DMS 273 treated with DMSO at 0.1 percent for 48 hours (cell line): ENCODE measurements at places on chromosomes 12 and 14.

- DNase-seq = no peak
Measured at GRCh38 chr14:103890821-103891666, 37.2 kb upstream of the TDRD9 start.

- no peak for DNase-seq
Measured at GRCh38 chr12:94948232-94948810, 55.2 kb downstream of the NDUFA12 start.

DNA sequence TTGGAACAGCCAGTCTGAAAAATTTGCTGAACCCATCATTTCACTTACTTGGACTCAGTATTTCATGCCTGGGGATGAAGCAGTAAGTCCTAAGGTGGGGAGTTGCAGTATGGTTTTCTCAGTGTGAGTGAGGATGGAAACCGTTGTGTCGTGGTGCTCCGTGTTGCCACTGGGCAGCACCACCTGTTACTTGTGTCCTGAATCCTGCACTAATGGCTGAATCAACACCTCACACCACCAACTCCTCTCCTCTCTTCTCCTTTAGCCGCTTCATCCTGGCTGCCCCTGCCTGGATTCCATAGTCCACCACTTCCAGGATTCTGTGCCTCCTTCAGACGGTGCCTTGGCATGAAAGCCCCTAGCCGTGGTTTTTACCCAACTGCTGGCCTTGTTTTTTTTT, 3.0 kb upstream of the EP400 start:
- DNase-seq = no peak

DNA sequence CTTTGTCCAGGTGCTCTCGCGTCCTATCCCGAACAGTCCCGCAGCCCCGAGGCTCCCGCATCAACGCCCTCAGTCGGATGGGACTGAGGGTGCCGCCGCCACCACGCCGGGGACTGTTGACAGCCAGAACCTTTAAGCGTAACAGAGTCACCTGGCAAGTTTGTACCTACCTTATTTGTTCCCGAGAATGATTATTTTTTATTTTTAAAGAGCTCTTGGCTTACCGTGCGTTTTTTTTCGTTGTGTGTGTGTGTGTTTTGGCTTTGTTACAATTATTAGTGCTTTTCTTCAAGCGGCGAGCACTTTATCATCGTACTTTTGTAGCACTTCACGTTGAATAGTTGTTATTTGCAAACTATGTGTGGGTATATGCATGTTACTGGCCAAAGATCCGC, 463 bp downstream of the COA8 start:
- DNase-seq = no peak

DNA sequence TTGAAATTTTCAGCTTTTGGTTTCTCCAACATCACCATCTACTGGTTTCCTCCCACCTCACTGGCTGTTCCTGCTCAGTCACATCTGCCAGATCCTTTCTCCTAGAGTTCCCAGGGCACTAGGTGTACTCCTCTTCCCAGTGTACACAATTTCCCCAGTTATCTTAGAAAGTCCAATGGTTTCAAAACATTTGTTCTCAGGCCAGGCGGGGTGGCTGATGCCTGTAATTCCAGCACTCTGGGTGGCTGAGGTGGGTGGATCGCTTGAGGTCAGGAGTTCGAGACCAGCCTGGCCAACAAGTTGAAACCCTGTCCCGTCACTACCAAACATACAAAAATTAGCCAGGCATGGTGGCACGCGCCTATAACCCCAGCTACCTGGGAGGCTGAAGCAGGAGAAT, 60.7 kb downstream of the SPPL3 start:
- no peak for DNase-seq

DNA sequence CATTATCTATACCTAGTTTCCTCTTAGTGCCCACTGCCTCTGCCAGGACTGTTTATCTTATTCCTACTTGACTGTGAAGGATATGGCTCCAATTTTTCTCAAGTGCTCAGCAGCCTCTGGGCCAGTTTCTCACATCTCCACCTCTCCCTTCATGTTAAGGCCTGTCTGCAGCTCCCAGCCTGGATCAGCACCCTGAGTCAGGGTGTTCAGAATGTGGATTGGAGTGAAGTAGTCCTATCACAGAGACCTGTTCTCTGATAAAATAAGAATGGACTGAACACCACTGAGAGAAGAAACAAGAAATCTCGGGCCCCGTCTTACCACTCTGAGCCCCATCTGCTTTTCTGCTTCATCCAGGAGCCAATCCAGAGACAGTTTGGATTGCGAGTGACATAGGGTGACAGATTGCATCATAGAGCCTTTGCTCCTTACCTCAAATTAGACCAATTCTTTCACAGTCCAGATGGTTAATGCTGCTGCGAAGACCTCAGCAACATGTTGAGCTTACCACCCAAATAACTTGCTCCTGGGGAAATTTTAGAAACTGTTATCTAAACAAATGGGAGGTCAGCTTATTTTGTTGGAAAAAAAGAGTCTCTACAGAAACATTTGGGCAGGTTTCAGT, 473.1 kb downstream of the PDZRN4 start:
- DNase-seq = peak; percentile 42

DNA sequence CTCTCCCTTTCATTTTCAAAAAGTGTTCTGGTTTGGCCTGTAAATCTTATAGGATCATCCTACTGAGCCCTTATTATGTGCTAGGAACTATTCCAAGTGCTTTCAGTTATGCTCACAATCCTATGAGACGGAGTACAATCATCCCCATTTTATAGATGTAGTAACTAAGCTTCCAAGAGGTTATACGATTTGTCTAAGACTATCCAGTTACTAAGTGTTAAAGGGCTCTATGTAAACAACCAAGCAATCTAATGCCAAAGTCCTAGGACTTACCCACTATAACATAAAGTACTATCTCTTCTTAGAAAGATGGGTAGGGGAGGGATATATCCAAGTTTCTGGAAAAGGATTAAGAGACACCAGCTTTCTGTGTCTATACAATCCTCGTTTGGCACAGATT, 6.7 kb downstream of the CFL2 start:
- no peak for DNase-seq

GRCh38 chr12:49098035-49098451, 3.4 kb upstream of the DHH start:
- DNase-seq = no peak

GRCh38 chr14:32421781-32422180, 92.7 kb downstream of the AKAP6 start:
- DNase-seq = no peak

GRCh38 chr12:11829764-11830194, 180.3 kb downstream of the ETV6 start:
- no peak for DNase-seq

DNA sequence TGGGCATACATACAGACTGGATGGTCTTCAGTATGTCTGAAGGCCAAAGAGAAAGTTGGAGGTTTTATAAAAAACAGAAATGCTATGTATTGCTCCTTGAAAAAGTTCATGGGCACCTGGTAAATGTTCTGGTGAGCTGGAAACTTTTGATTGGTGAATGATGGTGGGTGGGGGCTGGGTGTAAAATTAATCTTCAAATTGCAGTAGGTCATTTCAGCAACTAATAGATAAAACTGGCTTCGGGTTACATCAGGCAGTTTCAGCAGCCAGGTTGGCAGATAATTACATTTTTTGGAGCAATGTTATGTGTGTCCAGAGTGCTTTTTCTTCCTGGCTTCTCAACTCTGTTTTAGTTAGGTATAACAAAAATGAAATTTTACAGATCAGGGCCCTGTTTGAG, 35.3 kb downstream of the SDR9C7 start:
- no peak for DNase-seq

DNA sequence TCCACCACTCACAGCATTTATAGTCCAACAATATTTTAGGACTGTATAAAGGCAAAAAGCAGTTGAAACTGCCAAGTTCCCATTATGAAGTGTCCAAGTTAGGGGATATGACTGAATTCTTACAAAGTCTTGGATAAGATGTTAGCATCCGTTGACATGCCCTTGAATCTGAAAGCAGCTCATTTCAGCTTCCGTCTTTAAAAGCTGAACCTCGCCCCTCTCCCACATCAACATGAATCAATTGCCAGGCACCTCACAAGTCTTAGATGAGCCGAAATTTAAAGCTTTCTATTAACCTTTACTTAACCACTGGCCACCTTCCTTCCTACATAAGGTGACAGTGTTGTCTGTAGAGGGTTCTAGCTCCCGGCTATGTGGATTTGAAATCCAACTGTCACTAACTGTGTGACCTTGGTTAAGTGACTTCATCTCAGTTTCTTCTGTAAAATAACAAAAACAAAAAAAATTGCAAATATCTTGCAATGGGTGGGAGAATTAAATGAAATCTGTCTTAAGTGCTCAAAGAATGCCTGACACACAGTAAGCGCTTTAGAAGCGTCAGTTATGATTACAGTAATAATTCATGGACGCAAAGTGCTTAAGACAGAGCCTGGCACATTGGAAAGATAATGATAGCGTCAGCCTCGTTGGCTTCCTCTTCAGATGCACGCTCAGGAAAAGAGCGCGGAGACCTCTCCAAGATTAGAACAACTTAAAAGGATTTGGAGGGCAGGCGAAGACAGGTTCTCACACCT, 1.2 kb downstream of the PPP1CC start:
- no peak for DNase-seq

GRCh38 chr12:106113824-106114446, 24.8 kb downstream of the NUAK1 start:
- no peak for DNase-seq

GRCh38 chr14:32003585-32003984, 73.5 kb upstream of the ARHGAP5 start:
- DNase-seq = no peak

- no peak for DNase-seq
Measured at GRCh38 chr12:32921397-32921796, 24.8 kb upstream of the PKP2 start.

DNA sequence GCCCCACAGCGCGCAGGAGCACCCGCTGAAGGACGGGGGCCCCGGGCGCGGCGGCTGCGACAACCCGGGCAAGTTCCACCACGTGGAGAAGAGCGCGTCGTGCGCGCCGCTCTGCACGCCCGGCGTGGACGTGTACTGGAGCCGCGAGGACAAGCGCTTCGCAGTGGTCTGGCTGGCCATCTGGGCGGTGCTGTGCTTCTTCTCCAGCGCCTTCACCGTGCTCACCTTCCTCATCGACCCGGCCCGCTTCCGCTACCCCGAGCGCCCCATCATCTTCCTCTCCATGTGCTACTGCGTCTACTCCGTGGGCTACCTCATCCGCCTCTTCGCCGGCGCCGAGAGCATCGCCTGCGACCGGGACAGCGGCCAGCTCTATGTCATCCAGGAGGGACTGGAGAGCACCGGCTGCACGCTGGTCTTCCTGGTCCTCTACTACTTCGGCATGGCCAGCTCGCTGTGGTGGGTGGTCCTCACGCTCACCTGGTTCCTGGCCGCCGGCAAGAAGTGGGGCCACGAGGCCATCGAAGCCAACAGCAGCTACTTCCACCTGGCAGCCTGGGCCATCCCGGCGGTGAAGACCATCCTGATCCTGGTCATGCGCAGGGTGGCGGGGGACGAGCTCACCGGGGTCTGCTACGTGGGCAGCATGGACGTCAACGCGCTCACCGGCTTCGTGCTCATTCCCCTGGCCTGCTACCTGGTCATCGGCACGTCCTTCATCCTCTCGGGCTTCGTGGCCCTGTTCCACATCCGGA, 1.4 kb downstream of the FZD10 start:
- no peak for DNase-seq

DNA sequence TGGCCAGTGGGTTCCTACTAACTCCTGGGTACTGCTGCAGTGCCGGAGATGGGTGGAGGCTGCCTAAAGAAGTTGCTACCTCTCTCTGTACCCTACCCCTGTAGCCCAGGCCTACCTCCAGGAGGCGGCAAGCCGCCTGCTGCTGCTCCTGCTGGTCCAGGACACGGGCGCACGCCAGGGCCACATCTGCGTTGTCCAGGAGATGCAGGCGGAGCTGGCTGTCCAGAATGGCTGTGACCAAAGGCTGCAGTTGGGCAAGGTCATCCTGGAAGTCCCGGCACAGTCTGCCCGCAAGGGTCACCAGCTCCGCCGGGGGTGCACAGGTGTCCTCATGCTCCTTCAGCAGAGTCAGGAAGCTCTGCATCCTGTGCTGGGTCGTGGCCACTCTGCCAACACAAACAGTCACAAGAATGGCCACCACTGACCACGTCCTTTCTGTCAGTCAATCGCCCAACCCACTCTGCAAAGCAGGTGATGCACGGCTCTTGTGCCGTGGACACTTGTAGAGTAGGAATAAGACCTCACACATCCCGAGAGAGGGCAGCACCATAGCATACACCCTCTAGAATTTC, 1.6 kb downstream of the ANHX start:
- no peak for DNase-seq

DNA sequence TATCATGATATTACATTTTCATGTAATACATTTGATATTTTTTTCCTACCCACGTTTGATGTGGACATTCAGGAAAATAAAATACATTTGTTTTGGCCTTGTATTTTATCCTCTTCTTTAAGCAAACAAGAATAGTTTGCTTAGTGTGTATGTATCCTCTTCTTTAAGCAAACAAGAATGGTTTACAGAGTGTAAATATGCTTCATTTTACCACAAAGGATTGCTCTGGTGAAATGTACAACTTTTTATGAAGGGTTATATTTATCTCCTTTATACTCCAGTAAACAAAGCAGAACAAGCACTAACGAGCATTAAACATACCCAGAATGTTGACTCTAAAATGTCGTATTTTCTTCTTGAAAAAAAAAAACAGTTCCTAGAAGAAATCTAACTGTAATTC, 244.7 kb downstream of the KCNH5 start:
- DNase-seq = no peak

DNA sequence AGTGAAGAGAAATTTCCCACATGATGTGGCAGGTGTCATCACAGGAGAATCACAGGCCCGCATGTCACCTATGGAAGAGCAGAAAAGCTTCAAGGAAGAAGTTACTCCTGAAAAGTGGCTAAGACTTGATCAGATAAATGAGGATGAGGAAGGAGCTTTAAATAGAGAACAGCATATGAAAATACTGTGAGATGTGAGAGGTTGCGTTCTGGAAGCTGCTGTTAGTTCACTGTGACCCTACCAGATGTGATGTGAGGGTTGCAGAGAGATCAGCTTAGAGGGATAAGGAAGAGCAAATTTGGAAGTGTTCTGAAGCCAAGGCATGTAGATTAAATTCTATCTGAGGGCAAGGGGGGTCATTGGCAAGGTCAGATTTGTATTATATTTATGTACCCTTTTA, 17.1 kb downstream of the ERP27 start:
- DNase-seq = no peak

DNA sequence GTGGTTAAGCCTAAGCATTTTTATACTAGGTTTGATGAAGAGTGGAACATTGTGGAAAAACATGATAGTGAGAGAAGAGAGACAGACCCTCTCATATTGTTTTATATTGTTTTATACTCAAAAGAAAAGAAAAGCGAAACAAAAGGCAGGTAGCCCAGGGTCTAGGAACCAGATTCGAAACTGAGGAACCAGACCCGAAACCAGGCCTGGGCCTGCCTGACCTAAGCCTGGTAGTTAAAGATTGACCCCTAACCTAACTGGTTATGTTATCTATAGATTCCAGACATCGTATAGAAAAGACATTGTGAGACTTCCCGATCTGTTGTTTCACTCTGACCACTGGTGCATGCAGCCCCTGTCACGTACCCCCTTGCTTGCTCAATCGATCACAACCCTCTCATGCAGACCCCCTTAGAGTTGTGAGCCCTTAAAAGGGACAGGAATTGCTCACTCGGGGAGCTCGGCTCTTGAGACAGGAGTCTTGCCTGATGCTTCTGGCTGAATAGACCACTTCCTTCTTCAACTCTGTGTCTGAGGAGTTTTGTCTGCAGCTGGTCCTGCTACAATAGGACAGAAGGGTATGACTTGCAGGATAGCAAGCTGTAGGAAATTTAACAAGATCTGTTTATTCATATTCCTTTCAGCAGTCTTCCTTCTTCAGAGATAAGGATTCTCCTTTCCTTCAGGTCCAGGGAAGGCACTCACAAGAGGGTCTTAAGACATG, 147.1 kb upstream of the PLEKHA5 start:
- no peak for DNase-seq

- DNase-seq = no peak
Measured at GRCh38 chr12:53327435-53328042, 6.1 kb upstream of the AAAS start.
